ENCODE measurements at places on chromosomes 6 and 20. TPM values are rescaled to one million over a fixed set of nuclear protein-coding genes. Genes with fewer than 3 reads are reported as not detected.
A peak's percentile ranks its signal among the peaks of the same experiment; 100 is the strongest.

OPRM1 gene
- not detected for polyA plus RNA-seq

VWA7 gene
- polyA plus RNA-seq: 0.25 TPM

DNA sequence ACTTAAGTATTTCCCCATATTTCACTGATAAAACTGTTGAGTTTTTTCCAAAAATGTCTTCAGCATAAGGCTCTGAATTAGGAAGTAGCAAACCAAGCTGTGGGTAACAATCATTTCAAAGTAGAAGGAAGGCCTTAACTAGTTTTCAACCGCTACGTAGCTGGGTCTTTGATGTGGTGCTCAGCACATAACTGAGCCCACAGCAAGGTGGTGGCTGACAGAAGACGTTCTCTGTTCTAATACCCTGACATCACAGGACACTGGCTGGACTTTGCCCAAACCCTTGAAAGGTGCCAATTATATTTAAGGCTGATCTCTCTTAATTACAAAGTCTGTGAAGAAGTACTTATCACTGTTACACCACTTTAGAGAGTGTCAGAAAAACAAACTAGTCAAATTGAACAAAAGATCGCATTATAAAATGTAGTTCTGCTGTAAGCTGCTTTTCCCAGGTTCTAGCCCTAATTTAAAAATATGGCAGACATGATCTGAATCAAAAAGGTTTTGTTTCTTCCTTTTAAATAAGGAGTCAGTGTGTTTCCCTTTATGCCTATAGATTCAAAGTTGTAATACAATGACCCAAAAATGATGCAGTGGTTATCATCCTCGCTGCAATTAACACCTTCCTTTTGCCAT lies 26.7 kb downstream of the MAN1A1 start:
- DNase-seq: no peak

DNA sequence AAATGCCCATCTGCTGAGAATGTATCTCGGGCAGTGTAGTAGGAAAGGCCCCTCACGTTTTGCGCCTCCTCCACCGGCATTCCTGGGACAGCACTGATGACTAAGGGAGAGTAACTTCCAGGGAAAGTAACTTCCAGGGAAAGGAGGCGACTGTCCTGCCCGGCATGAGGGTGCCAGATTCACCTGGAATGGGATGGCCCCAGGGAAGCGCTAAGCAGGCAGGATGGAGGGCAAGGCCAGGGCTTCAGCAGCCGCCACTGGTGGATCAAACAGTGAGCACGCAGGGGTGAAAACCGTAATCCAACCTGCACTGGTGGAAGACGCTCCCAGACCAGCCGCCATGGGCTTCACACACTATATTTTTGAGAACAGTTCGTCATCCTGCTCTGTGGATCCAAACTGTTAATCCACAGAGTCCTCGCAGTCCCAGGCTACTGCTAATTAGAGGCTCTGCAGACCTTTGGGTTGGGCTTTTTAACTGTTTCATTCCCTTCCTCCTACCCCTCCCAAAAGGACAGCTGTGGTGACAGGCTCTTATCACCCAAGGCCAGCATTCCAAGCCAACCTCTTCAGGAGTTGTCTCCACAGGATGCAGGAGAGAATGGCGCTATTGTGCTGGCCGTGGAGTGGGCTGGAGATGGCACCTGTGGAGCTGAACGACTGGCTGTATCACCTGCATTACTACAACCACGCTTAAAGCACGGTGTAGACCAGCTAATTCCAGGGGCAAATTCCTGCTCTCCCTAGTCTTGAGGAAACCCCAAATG lies 178.9 kb downstream of the DLL1 start:
- no peak for DNase-seq

TMEM63B gene
- polyA plus RNA-seq: 34.4 TPM

- peak; percentile 30 for DNase-seq
Observed at GRCh38 chr6:136740050-136740974, 52.0 kb downstream of the MAP3K5 start.

- peak; percentile 63 for DNase-seq
Observed at GRCh38 chr20:15297059-15297875, 959.9 kb upstream of the FLRT3 start.

AGPAT4 gene
- polyA plus RNA-seq: 2.3 TPM

- DNase-seq: peak; percentile 49
Observed at GRCh38 chr6:35544769-35545361, 32.2 kb upstream of the TULP1 start.

- no peak for DNase-seq
Observed at GRCh38 chr6:56655249-56655648, 12.6 kb upstream of the DST start.

WFDC12 gene
- 0.35 TPM for polyA plus RNA-seq

ULBP1 gene
- 0.93 TPM for polyA plus RNA-seq

GRCh38 chr6:112237066-112237465 lies 17.3 kb downstream of the LAMA4 start:
- no peak for DNase-seq

GRCh38 chr6:138454981-138455706 lies 44.1 kb downstream of the NHSL1 start:
- peak; percentile 82 for DNase-seq

PACSIN1 gene
- polyA plus RNA-seq: not detected

GRCh38 chr6:43978473-43979346 lies 148.5 kb downstream of the MRPL14 start:
- DNase-seq: no peak

ENPP5 gene
- polyA plus RNA-seq: 0.41 TPM

BLCAP gene
- polyA plus RNA-seq: 87.3 TPM

- DNase-seq: peak; percentile 44
Observed at GRCh38 chr6:111329882-111330633, 153.0 kb downstream of the REV3L start.

- no peak for DNase-seq
Observed at GRCh38 chr20:57672164-57672563, 37.7 kb downstream of the PMEPA1 start.

DNA sequence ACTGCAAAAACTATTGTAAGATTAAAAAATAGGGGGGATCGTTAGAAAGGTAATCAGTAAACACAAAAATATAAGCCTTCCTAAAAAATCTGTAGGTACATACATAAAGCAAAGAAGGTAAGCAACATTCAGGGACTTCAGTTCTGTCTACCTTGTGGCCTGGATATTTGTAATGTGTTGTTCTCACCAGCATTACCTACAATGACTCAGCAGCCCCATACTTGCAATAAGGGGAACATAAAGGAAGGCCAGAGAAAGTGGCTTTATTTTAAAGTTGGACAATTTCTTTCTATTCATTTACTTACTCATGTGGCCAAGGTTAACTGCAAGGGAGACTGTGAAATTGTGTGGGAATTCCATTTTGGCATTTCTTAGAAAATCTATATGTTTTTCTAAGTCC lies 277.2 kb upstream of the PREP start:
- DNase-seq: no peak

DNA sequence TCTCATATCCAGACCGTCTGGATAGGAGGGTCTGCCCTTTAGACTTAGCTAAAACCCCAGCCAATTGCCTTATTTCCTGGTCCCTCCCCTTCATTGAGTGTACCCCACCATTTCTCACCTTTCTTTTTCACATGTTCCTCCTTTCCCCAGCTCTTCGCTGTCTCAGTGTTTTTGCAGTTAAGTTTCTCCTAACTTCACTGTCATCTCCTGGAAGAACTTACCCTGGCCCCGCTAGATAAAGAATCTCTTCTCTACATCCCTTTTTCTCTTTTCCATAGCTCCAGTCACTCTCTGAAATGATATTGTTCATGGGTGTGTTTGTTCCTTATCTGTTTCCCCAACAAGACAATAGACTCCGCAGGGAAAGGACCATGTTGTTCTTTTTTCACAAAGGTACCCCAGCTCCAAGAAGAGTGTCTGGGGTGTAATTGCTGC lies 208.8 kb downstream of the TSHZ2 start:
- no peak for DNase-seq

PACRG gene
- not detected for polyA plus RNA-seq

- DNase-seq: peak; percentile 61
Observed at GRCh38 chr20:45044084-45044573, 56.8 kb downstream of the KCNS1 start.

DNA sequence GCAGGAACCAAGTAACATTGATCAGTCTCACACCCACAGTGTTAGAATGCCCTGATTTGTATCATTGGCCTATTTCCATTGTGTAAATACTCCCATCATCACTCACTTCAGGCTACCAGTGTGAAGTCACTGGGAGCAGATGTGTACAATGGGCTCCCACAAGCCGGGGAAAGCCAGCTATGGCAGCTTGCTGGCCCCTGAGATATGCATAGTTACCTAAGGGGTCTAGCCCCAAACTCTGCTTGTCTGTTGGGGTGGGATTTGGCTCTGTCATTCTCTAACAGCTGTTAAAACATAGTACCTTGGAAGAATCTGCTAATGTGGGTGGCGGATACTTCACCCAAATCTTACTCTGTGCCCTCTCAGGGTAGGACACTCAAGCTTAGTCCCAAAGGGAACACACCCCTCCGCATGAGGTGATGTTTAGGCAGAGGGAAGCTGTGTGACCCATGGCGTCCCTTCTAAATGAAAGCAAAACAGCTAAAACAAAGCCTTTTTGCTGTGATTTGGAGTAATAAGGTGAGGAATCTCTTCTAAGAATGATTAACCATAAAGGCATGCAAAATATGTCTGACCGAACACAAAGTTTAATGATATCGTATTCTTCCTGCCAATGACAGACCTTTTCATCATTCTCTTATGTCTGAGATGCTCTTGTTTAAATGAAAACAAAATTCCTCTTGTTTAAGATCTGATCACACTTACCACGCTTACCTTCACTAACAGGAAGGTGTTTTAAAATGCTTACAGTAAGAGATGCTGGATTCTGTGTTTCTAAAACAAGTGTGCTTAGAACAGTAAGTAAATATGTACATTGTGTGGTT lies 45.9 kb upstream of the PXDC1 start:
- DNase-seq: peak; percentile 84

DNA sequence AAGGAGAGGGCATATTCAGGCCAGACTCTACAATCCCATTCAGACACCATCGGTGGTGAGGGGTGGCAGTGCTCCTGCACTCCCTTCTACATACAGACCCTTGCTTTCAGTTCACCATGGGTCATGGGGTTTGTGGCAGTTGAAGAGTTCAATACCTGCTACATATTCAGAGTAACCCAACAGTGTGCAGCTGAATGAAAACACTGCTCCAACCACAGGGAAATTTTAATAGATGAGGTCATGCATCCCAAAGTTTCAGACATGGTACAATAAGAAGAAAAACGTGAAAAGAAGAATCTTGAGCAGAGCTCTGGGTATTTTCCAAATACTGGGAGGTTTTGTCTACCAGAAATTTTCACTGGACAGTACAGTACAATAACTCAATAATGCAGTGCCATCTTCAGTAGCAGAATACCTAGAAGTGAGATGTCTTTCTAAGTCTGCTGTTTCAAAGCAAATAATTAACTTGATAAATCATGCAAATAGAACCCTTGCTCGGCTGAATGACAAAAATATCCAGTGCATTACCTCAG lies 162.1 kb downstream of the PTPRK start:
- DNase-seq: no peak

- DNase-seq: no peak
Observed at GRCh38 chr6:72892901-72893300, 271.0 kb downstream of the KCNQ5 start.

ZSCAN12 gene
- polyA plus RNA-seq: 1.4 TPM

LY86 gene
- not detected for polyA plus RNA-seq

- no peak for DNase-seq
Observed at GRCh38 chr20:53580376-53581111, 13.1 kb downstream of the ZNF217 start.

DNA sequence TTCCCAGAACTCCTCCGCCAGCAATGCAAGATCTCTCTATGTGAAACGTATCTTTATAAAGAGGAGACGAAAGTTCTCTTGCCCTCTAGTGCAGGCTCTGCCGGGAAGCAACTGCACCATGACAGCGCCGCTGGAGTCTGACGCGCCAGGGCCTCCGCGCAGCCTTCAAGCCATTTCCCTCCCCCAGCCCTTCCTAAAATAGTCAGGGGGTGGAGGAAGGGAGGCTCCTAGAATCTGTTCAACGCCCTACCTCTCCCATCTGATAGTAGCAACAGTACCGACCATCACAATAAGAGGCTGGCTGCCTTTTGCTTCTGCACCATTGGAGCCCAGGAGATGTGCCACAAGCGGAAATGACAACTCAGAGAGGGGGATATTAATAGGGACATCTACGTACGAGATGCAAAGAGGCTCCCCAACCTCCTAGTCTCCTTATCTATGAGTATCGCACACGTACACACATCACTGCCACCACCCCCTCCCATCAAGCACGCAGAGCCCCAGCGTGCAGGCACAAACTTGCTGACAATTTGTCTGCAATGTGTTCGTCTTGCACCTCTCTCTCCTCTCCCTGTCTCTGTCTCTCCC lies 1.0 kb downstream of the SYNE1 start:
- DNase-seq: peak; percentile 12

DNA sequence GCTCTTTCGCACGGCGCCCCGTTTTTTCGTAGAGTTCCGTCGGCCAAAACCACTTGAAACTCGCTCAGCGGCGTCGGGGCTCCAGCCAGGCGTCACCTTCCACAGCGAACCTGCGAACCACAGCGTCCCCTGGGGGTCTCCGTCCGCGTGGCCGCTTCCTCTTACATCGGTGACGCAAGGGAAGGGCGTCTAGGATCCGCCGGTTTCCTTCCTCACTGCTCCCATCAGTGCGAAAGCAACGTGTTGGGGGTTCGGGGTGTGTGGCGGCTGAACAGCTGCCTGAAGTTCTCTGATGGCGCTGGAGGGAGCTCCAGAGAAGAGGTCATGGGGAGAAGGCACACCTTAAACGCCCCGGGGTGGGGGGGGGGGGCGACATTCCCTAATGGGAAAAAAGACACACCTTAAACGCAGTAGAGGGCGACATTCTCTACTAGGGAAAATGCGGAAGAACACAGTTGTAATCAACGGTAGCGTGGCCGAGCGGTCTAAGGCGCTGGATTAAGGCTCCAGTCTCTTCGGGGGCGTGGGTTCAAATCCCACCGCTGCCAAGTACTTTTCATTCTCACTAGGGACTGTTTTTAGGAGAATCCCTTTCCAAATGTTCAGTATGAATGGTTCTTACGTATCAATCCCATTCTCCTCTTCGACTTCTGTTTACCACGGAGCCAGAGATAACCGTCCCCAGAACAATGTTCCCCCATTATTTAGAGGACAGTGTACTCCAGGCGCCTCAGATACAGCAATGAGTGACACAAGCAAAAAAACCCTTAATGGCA lies 16.4 kb downstream of the ZNF311 start:
- peak; percentile 75 for DNase-seq

DNA sequence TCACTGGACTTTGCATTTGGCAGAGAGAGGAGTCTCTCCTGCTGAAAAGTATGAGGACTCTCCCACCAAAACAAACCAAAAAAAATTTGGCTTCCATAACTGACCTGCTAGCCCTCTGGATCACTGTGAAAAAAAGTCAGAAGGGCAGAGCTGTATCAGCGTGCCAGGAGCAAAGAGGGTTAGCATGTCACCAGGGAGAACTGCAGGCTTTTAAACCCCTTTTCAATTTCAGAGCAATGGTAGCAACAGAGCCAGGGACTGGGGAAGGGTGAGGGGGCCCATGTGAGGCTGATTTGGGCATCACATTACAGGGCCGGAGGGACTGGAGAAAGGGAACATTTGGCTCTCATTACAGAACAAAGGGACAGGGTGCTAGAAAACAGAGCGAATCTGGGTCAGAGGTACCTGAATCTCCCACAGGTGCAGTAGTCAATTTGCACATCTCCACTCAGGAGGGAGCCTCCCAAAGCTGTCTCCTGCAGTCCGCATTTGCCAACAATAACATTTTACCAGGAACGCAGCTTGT lies 185.7 kb upstream of the EYA4 start:
- no peak for DNase-seq

OR2J3 gene
- not detected for polyA plus RNA-seq
